ENCODE measurements at places on chromosomes 4 and X.

- DNase-seq = no peak
These were observed 205.6 kb upstream of the HS3ST1 start for GRCh38 chr4:11634283-11634682.

DNA sequence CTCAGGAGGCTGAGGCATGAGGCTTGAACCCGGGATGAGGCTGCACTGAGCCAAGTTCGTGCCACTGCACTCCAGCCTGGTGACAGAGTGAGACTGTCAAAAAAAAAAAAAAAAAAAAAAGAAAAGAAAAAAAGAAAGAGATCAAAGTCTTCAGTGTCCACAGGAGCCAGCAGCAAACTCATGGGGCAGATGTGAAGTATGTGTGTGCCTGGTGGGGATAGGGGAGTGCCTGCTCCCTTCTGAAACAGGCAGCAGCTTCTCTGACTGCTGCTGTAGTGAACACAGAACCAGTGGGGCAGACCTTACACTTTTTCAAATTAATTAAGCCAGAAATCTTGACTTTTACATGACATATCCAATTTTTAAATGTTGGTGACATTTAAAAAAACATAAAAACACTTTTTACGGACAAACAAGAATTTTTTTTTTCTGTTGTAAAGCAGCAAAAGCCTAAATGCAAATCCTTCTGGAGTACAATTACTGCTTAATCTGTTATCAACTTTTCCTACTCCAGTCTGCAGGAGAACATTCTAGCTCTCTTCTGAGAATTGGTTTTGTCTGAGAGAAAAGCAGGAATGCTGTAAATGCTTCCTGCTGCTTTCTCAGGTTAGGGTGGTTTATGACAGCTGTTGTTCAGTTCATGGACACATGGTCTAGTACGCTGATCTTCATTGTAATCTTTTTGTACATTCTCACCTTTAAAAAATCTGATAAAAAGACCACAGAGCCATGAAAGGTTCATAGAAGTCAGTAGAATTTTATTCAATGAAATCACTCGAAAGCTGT lies 311.1 kb downstream of the CAMK2D start:
- DNase-seq = no peak

DNA sequence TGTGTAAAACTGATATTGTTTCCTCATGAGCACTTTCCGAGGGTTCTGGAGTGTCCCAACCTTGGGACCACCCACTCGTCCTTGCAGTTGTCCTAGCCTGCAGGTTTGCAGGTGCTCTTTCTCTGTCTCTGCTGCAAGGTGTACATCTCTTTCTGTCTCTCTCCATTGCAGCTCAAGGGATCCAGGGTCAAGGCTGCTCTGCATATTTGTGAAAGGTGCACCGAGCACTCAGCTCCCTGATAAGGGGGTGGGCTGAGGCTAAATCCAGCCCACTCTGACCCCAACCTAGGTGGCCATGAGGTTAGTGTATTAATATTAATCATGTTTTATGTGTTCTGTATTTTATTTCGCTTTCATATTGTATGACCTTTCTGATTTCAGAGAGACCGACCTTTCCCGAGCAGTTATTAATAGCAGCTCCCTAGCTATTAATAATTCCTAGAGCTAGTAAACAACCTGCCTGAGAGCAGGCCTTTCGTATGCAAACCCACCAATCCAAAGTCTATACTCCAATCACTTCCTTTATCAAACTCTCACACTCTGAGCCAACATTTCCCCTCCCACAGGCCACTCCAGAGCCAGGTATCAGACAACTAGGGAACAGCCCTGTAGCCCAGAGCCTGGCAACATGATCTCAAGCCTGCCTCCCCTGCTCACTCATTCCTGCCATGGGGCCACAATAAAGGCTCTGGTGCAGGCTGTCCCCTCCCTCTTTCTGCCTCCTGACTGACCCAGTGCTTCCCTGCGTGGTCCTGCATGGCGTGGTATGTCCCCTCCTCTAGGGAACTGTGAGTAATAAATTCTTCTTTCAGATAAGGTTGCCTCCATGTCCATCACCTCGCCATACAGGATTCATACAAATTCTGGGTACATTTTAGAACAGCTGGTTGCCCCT lies 73.9 kb downstream of the SLC2A9 start:
- no peak for DNase-seq

DNA sequence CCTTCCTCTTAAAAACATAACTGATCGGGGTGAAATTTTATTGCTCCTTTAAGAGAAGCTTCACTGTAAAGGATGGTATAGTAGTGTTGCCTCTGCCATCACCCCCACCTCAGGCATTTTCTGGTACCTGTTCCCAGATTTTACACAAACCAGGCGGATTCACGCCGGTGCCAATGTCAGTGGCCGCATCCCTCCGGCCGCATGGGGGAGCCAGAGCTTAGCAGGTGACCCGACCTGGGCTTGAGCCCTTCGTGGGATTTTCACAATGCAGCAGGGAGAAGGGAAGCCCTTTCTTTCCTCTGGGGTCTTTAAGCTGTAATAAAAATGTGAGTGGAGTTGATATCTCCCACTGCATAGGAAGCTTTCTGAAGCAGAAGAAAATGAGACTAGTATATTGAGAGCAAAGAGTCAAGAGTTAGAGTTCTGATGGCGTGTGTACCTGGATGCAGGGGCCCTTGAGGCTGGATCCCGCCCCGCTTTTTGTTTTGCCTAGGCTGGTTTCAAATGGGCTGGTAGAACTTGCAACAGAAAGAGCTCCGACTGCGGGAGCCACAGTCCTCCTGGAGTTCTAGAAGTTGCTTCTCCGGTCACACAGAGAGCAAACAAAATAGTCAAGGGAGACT lies 59.4 kb downstream of the POLR2B start:
- DNase-seq = no peak

GRCh38 chr4:42768125-42768748 lies 111.3 kb upstream of the ATP8A1 start:
- DNase-seq = no peak

DNA sequence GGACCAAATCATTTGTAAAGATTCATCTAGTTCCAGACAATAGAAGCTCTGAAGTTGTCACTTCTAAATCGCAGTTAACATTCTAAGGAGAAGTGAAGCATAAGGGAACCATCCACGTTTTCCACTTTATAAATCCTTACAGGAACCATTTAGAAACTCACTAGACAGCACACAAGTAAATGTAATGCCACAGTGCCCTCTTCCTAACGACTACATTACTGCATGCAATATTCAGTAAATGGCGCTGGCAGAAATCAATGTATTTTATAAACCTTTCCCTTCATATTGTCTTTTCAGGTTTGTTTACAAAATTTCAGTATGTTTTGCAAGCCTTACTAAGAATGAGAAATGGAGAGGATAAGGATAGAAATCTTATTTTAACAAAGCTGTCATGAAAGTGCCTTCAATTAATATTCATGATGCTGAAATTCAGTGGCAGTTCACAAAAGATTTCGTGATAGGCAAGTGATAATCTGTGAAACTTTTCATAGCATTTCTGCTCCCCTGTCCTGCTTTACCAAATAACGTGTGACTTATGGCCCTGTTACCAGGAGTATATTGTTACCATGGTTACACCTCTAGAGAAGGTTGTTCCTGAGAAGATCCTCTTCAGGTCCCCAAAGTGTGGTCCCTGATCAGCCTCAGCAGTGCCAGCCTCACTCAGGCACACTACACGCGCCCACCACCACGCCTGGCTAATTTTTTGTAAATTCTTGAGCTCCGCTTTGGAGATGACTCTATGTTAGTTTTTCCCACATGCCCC lies 54.2 kb downstream of the TMA16 start:
- DNase-seq = no peak

GRCh38 chr4:26257850-26258249 lies 63.0 kb upstream of the RBPJ start:
- no peak for DNase-seq

GRCh38 chr4:42906341-42906740 lies 13.8 kb downstream of the GRXCR1 start:
- no peak for DNase-seq

DNA sequence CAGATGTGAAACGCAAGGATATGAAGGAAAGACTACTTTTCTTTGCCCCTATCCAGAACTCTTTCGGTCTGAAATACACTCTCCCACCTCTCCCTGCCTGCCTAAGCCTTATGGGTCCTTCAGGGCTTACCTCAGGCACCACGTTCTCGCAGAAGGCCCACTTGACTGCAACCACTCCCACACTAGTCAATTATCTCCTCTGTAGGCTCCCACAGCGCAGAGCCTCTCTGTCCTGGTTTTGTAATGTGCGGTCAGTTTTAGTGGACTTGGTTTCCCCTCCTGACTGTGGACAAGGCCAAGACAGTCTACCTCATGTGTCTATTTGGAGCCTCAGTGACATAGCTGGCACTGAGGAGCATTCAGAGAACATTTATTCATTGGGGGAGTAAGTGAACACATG lies 11.1 kb downstream of the CNGA2 start:
- DNase-seq = no peak

DNA sequence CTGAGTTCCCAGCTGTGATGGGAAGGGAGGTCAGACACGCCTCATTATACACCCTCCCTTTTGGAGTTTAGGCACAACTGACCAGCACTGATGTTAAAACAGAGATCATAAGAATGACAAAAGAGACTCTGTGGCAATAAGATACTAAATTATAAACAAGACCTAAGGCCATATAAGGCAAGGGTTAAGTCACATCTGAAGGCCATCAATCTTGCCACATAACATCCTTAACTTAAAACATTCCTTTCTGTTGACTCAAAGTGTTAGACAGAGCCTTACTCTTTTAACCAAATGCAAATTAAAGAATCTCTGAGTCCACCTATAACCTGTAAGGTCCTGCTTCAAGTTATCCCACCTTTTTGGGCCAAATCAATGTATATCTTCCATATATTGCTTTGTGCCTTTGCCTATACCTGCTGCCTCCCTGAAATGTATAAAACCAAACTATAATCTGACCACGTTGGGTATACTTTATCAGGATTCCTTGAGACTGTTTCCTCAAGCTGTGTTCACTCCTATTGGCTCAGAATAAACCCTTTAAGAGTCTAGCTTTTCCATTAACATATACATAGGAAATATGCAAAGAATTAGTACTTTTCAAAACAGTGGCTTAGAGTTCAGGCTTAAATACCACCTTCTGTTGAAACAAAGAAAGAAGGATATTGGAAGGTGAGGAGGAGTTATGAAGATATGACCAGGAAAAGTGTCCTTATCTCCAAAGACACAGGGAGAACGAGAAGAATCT lies 214.4 kb upstream of the PPP1R2C start:
- DNase-seq = no peak

DNA sequence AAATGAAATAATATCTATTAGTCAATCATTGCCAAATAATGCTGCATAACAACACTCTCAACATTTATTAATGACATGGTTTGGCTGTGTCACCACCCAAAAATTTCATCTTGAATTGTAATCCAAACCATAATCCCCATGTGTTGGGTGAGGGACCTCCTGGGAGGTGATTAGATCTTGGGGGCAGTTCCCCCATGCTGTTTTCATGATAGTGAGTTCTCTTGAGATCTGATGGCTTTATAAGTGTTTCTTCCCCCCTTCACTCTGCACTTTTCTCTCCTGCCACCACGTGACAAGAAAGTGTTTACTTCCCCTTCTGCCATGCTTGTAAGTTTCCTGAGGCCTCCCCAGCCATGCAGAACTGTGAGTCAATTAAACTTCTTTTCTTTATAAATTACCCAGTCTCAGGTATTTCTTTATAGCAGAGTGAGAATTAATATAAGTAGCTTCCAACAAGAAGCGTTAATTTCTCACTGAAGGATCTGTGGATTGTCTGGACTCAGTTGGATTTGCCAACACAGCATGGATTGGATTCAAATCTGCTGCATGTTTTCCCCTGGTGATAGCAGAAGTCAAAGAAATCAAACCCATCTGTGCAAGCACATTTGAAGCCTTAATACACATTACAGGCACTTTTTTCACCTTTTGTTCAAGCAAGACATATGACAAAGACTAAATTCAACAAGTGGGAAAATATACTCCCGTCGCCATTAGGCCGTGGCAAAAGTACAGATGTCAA lies 216.6 kb downstream of the PDGFC start:
- no peak for DNase-seq

DNA sequence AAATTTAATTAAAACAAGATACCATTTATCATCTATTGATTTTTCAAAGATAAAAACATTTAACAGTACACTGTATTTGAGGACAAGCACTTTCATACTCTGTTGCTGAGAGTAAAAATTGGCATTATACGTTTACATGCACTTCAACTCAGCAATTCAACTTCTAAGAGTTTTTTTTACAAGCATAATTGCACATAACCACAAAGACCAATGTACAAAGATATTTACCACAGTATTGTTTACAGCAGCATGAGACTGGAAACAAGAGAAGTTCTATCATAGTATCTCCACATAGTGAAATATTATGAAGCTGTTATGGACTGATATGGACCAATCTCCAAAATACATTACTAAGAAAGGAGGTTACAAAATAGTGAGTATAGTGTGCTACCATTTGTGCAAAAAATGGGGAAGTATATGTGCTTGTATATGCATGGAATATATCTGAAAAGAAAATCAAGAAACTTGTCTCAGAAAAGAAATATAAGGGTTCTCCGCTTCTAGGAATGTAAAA lies 10.9 kb downstream of the GAB3 start:
- DNase-seq = no peak

GRCh38 chr4:38684271-38684670 lies 20.3 kb downstream of the KLF3 start:
- no peak for DNase-seq

DNA sequence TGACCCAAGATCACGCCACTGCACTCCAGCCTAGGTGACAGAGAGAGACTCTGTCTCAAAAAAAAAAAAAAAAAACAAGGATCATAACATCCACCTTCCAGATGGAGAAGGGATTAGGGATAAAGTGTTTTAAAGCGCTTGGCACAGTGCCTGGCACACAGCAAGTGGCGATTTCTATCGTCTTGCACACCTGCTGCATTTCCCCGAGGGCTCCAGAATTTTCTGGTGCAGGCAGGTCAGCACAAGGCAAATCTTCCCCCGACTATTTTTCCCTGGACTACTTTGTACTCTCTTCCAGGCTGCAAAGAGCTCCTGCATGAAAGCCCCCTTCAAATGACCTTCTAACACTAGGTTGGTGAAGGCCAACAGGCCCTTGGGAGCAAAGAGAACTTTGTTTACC lies 57.3 kb downstream of the APBB2 start:
- no peak for DNase-seq

- no peak for DNase-seq
These were observed 1317.7 kb downstream of the FSTL5 start for GRCh38 chr4:160846121-160846520.

DNA sequence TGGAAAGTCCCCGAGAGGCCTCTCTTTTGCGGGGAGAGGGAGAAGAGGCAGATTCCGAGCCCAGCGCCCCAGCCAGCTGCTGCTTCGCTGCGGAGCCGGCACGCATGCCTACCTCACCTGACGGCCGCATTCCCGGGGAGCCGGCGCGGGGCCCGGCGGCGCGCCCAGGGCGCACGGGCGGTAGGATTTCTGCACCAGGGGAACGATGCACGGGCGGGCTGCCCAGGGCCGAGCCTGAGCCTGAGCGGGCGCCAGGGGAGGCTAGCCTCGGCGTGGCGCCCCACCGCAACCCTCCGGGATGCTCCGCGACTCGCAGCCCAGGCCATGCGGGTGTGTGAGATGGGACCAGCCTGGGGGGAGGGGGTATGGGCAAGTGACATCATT lies 81.3 kb upstream of the SCML1 start:
- DNase-seq = no peak

DNA sequence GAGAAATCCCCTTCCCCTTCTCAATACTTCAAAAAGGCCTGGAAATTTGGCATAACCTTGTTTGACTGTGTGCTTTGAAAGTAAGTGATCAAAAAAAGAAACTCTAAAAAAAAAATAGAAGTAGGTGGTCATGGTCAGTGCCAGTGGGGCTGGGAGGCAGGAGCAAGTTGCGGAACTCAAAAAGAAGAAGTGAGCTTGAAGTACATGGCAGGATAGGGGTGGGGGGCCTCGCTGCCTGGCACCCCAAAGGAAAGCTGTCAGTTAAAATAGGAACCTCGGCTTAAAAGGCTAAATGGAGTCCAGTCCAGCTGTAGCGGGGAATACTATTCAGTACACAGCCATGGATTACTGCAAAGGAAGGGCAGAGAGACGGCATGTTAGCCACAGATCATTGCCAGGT lies 12.2 kb upstream of the NKRF start:
- no peak for DNase-seq
